ENCODE measurements at places on chromosomes 1 and 21. TPM values are rescaled to one million over a fixed set of nuclear protein-coding genes. Genes with fewer than 3 reads are reported as not detected.

DNA sequence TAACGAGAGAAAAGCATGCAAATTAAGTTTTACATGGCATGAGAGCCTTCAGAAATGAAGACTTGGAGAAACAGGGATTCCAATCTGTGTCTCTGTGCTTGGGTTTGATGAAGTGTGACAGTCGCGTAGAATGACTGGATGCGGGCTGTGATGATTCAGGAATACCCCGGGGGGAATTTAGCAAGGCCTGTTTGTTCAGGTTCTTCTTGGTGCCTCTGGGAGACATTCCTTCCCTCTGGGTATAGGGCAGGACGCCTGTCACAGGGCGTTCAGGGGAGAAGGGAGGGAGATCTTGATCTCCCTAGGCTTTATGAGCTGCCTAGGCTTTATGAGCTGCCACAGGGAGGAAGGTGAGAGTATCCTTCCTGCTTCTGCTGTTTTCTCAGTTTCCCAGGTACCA lies 36.6 kb downstream of the DOP1B start:
- DNase-seq, result no peak

GRCh38 chr1:203276916-203277545 lies 28.3 kb upstream of the BTG2 start:
- DNase-seq, result no peak

DNA sequence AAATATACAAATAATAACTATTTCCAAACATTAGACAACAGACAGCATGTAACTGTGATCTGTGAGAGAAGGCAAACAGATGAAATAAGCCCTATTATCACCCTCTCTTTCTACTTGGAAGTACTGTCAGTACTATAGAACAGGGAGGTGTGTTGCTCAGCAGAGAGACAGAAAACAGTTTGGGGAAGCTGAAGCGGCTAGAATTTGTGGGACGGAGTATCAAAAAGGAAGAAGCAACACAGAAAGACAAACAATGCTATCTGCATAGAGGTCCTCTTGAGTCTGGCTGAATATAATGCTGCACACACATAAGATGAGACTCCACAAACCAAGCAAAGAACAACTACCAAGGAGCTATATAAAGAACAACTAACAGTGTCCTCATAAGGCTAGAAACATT lies 59.4 kb downstream of the ZZZ3 start:
- no peak for DNase-seq

GRCh38 chr1:178973652-178974101 lies 52.0 kb upstream of the FAM20B start:
- DNase-seq, result no peak

GRCh38 chr1:32112806-32113375 lies 5.0 kb downstream of the KPNA6 start:
- no peak for DNase-seq

- DNase-seq, result no peak
Observed at GRCh38 chr1:228410015-228410414, 3.4 kb upstream of the TRIM11 start.

GRCh38 chr1:221117133-221117532 lies 237.9 kb downstream of the HLX start:
- DNase-seq, result no peak

DNA sequence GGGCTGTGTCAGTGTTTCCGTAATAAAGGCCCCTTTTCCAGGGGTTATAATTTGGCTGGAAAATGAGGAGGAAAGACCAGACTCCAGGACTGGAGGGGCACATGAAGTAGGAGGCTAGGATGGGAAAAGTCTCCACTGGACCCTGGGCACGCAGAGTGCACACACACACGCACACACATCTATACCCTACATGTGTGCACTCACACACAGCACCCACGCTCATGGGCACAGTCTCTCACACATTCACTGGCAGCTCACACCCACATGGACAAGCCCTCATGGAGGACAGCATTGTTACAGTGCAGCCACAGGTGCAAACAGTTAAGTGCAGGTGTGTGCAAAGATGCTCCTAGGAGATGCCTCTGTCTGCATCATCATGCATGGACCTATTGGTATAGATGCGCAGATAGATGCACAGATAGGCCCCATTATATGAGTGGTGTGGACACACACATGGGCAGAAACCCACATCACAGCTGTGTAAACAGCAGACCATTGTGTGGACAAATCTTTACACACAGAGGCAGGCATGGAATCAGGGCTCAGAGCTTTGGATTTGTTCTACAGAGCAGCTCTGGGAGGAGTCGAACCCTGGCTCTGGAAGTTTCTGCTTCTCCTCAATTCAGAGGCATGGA lies 9.1 kb upstream of the RUNX3 start:
- no peak for DNase-seq

DNA sequence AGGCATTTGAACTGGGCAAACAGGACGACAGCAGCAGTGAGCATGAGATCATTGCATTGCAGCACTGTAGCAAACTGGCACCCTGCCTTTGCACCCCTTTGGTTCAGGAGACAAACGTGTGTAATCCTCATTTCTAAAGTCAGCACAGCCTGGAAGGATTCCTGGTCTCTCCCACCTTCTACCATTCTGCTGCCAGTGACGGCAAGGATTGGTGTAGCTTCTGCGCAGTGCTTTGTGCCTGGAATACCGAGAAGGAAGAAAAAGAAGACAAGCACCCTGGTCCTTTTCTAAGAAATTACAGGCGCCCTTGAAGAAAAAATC lies 805.3 kb downstream of the USP25 start:
- DNase-seq, result no peak

GRCh38 chr1:225980005-225980836 lies 18.9 kb downstream of the SDE2 start:
- DNase-seq, result no peak

GRCh38 chr1:16013908-16014258 lies 4.0 kb downstream of the HSPB7 start:
- no peak for DNase-seq

- no peak for DNase-seq
Observed at GRCh38 chr1:97893844-97894243, 27.0 kb downstream of the DPYD start.

DNA sequence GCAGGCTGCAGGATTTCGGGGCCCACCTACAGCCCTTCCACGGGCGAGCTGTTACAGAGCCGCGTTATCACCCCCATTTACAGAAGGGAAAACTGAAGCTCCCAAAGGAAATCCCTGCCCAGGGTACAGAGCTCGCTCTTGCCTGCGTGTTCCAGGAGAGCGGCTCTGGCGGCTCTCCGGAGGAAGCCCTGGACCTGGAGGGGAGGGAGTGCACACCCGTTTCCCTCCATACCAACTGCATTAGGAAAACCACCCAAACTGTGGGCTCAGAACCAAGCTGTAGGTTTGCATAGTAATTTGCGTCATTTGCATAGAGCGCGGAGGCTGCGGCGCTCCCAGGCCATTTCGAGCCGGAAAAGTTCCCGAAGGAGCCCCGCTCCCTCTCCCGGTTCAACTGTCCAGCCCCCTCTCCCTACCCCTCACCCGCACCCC lies 24.7 kb upstream of the ADGRB2 start:
- DNase-seq, result no peak

DNA sequence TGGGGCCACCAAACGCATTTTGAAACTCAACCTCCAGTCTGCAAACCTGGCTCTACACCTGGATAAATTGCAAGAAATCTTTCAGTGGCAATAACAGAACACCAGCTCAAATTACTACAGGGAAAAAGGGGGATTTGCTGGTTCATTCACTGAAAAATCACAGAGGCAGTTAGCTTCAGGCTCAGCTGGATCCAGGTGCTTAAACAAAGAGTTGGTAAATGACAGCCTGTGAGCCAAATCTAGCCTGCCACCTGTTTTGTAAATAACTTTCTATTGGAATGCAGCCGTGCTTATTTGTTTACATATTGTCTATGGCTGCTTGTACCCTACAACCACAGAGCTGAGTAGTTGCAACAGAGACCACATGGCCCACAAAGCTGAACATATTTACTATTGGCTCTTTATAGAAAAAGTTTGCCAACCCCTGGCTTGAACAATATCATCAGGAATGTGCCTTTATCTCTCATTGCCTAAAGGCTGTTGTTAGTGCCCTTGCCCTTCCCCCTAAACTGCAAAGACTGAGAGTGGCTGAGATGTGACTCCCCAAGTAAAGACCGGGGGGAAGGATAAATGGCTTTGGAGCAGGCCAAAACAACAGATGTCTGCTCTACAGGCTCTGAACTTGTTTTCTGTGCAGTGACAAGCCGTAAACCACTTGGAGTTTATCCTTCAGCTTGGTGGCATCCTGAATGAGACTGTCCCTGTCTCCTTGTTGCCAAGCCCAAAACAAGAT lies 21.5 kb upstream of the PTPRF start:
- no peak for DNase-seq

The PKNOX1 gene
- 18.1 TPM for total RNA-seq

The CSF3R gene
- 82.0 TPM for total RNA-seq

The BRDT gene
- total RNA-seq, result not detected

The CYP4B1 gene
- total RNA-seq, result 106 TPM

The FCAMR gene
- total RNA-seq, result not detected

The CYP4Z1 gene
- total RNA-seq, result 2.5 TPM

The KCNJ15 gene
- 7.6 TPM for total RNA-seq

Data from mesenteric fat pad (tissue), 1 donor.